ENCODE measurements at places on chromosomes 6 and 20.

DNA sequence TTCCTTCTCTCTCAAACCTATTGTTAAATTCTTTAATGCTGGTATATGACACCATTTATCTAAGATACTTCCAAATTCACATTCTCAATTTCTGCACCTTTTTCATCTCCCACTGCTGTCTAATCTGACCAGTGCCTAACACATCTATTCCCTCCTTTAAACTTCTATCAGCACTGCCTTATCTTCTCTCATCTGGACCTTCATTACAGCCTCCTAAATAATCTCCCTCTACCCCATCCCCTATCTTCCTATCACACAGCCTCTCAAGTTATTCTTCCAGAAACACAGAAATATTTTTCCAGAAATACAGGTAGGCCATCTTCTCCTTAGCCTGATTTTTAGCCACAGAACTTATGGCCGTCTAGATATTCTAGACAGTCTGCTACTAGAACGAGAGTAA is 5.5 kb downstream of the DTNBP1 start:
- no peak for DNase-seq

DNA sequence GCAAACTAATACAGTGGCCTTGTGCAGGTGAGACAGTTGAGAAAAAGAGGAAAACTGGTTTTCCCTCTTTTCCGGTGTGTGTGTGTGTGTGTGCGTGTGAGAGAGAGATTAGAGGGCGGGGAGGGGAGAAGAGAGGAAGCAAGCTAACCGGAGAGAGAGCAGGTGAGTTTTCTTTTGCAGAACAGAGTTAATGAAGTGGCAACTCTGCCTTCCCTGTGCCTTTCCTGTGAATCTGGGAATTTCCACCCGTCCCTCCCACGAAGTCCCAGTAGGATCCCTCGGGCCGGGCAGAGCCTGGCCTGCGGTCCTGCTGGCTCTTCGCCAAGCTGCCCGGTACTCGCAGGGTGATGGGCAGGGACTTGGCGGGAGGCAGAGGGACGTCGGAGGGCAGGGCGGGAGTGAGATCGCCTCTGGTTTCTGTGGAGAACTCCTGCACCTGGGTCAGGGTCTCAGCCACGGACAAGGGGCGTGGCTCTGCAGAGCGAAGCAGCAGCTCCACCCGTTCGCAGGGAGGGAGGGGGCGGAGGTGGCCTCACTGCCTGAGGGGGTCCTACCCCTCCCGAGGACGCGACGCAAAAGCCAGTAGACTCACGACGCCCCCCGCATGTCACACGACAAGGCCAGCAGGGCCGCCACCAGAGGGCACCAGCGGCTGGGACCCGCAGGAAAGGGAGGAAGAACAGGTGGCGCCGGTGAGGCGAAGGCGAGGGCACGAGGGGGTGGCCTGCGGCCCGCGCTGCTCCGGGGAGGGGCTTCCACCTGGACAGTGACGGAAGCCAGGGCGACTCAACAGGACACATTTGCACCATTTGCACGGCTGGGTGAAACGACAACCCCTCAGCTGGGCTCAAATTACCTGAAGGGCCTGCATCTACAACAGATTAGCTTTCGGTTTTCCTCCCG is 51.2 kb upstream of the RNF182 start:
- no peak for DNase-seq

- no peak for DNase-seq
Measured at GRCh38 chr6:9121549-9121948, 686.2 kb upstream of the SLC35B3 start.

- DNase-seq = no peak
Measured at GRCh38 chr6:125097186-125097585, 56.4 kb upstream of the TPD52L1 start.

DNA sequence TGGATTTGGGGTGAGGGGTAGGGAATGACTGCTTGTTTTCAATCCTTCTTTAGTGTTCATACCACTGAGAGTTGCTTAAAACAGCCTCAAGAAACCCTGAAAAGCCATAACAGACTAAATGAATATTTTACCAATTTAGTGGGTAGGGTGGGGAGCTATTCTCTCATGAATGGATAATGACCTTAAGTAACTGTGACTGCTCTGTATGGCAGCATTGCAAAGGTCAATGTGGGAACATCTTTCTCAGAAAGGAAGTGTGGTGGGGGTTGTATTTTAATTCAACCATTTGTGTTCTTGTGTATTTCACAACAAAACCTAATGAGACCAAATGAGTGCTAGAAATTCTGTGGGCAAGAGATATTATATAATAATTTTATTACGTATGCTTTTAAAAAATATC is 55.7 kb downstream of the PHACTR2 start:
- no peak for DNase-seq

GRCh38 chr6:84766118-84766798 is 1.9 kb upstream of the TBX18 start:
- no peak for DNase-seq

DNA sequence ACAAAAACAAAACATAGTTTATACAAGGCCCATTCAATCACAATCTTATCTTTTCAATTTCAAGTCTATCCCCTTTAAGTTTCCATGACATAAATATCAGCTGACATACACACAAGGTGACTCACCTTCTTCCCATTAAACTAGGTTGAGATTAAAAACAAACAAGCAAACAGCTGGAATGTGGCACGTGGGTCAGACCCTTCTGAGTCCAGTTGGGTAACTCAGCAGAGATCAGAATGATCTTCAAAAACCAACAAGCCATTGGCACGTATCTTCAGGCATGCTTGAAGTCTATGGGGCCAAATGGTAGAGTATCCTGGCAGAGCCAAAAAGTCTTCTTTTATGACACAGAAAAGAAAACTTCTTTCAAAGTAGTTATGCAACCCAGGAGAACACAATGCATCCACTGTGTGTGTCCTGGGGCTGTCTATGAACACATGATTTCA is 603.5 kb upstream of the CITED2 start:
- no peak for DNase-seq

DNA sequence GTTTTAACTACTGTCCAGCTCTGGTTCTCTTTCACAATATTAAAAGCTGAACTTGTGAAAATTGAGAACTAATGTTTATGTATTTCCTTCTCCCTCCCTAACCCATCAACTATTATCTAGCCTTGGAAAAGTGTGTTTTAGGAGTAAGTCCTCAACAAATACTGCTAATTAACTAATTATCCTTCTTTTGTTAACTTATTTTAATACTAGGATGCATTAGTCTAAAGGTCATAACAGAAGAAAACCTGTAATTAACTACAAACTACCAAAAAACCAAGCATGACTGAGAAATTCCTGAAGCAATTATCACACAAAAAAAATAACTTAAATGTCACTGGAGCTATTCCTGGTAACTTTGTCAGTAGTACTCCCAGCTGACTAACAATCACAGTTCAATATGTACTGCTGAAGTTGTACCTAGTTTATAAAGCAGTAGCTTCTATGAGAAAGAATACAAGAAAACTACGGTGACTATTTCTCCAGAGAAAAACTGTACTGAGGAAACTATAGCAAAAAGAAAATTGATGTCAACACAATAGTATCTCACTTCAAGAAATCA is 301.9 kb downstream of the LAMA2 start:
- no peak for DNase-seq

DNA sequence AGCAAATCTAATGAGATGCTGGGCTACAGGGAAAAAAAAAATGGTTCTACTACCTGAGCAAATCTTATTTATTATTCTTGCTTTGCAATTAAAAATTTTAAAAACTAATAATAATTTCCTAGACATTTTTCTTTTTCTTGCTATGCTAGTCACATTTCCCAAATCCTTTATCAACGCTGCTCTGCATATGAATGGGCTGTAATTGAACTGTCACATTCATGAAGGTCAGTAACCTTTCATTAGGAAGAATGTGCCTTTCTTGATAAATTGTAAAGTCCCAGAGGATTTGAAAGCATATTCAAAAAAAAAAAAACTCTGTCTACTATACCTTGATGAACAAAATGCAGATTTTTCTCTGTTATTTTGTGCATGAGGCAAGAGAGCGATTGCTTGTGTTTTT is 538.7 kb upstream of the ID4 start:
- no peak for DNase-seq

DNA sequence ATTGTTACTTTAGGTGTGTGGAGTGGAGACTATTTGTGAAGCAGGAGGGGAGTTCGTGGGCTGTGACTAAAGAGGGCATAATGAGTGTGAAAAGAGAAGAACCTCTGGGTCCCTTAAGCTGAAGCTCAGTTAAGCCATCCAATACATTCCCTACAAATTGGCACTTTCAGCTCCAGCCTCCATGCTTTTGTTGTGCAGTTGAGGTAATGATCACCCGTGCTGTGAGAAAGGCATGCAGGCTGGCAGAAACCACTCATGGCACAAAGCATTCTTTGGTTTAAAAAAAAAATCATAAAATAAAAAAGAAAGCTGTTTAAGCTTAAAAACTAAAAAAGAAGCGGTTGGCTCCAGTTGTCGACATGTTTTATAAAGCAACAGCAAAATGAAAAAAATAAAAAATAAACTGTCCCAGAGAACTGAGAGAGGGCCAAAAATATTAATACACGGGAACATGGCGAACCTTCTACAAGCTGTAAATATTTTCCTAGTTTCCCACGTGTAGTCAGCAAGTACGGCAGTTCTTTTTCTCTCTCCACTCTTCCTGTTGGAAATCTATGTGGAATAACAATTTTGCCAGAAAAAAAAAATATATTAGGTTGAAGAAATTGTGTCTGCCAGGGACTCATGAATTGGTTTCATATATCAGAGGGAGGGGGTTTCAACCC is 82.2 kb downstream of the ANKRD60 start:
- no peak for DNase-seq

- DNase-seq = no peak
Measured at GRCh38 chr6:107679457-107679856, 144.7 kb downstream of the SCML4 start.

DNA sequence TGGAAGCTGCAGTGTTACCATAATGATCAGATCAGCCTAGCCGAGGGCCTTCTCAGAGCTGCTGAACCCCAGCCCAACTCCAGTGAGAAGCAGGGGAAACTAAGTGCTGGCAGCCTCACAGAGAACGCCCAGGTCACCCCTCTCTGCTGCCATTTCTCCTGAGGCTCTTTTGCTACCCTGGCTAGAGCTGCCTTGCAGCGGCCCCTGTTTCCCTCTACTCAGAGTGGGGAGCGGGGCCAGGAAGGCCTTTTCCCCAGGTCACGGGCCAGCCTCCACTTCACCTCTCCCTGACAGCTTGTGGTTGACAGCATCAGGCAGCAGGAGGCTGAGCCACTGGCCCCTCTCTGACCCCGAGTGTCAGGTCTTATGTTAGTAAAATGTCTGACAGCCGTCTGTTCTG is 22.7 kb downstream of the ACTR5 start:
- no peak for DNase-seq

DNA sequence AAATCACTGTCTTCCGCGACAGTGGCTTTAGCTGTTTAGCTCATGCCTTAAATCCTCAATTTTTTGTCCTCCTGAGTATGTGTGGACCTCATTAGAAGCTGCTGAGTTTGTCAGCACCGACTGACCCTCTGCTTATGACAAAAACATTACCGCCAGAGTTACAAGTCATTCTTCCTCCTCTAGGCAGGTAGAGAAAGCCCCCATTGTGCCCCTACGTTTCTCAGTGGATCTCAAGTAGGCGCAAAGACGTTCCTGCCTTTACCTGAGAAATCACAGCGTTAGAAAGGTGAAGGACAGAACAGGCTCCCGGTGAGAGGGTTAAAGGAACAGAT is 227.3 kb upstream of the PDE10A start:
- no peak for DNase-seq

GRCh38 chr6:118618676-118619377 is 32.6 kb downstream of the CEP85L start:
- DNase-seq = no peak

GRCh38 chr6:1619673-1620503 is 10.2 kb downstream of the FOXC1 start:
- DNase-seq = no peak

GRCh38 chr6:142694054-142694453 is 250.9 kb downstream of the HIVEP2 start:
- DNase-seq = no peak

DNA sequence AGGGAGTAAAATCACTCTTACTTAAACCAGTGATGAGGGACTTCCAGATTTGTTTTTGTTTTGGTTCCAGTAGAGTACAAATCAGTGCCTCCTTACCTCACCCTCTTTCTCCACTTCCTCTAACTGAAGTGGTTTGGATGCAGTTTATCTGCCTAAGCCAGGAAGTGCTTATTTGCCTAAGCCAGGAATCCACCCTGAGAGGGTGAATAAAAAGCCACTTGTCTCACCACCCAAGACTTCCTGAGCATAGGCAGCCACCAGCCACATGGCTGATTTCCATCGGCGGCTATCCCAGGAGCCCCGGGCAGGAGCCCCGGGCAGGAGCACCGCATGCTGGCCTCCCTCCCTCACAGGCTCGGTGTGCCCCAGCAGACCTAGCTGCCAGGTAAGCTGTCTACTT is 12.0 kb downstream of the LRP11 start:
- no peak for DNase-seq

- peak; percentile 56 for DNase-seq
Measured at GRCh38 chr20:22921595-22922421, 113.3 kb upstream of the SSTR4 start.

DNA sequence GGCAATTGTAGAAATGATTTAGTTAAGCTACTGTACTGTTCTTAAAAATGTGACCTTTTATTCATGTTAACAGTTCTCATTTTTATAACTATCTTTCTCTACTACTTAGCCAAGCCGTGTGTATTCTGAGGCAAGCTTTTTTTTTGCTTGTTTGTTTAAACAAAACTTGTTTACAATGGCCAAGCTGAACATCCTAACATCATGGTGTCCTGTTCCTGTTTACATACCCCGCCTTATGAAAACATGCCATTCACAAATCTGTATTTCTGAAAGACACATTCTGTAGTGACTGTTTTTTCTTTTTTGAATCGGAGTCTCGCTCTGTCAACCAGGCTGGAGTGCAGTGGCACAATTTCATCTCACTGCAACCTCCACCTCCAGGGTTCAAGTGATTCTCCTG is 140.9 kb downstream of the NCOA3 start:
- no peak for DNase-seq

GRCh38 chr20:4613718-4614620 is 107.7 kb upstream of the PRND start:
- no peak for DNase-seq

GRCh38 chr6:167113935-167114910 is 8.7 kb upstream of the CCR6 start:
- DNase-seq = no peak

- DNase-seq = no peak
Measured at GRCh38 chr6:168083514-168083885, 4.5 kb upstream of the FRMD1 start.

DNA sequence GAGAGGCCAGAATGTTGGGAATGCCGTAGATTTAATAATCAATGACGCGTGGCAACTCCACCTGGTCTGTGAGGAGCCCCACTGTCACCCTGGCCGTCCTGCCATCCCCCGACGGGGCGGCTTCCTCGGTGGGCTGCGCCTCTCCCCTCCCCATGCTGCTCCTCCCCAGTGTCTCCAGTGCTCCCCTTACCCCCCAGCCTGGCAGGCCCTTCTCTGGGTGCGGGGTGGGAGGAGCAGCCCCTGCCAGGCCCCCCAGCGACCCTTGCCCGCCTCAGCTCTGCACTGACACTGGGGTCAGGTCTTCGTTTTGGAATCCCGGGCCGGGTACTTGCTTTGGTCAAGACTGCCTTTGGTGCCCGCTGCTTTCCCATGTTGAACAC is 82.3 kb upstream of the FRMD1 start:
- no peak for DNase-seq
